Endothelial cell of umbilical vein (primary cell): ENCODE measurements at places on chromosomes 2 and 18. TPM values are rescaled to one million over a fixed set of nuclear protein-coding genes. Genes with fewer than 3 reads are reported as not detected.

Gene PLGLB2
- polyA plus RNA-seq = 0.68 and 0.98 TPM in 2 replicates

Gene PNKD
- polyA plus RNA-seq = 88.3 and 98.9 TPM in 2 replicates

Gene LIMS3
- 12.3 and 13.5 TPM in 2 replicates for polyA plus RNA-seq

GRCh38 chr2:49954059-49954458, 799.7 kb upstream of the FSHR start:
- DNase-seq = no peak

DNA sequence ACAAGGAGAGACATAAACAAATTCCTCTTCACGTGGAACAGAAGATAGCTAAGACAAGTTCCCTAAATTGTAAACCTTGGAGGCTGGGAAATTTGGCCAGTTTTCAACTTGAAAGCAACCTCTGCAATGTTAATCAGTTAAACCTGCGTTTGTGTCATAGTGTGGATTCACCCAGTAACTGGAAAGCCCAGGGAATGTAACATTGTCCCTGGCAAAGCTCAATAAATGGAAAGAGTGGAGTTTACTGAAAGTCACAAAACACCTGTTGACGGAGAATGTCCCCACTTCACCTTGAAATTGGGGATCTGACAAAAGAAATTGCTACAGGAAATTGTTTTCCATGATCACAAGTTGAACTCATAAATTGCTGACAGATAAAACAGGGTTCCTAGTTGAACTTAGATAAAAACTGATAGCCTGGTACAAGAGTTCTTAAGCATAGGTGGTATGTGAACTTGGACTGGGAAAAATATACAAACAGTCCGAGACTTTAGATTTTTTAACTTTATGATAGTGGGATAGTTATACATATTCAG, 15.0 kb upstream of the ME2 start:
- no peak for DNase-seq

Gene PRKAG3
- polyA plus RNA-seq = not detected in 2 replicates

Gene LOXL3
- polyA plus RNA-seq = 1.1 and 1.3 TPM in 2 replicates

GRCh38 chr2:28341208-28341891, 51.3 kb upstream of the FOSL2 start:
- DNase-seq = no peak

DNA sequence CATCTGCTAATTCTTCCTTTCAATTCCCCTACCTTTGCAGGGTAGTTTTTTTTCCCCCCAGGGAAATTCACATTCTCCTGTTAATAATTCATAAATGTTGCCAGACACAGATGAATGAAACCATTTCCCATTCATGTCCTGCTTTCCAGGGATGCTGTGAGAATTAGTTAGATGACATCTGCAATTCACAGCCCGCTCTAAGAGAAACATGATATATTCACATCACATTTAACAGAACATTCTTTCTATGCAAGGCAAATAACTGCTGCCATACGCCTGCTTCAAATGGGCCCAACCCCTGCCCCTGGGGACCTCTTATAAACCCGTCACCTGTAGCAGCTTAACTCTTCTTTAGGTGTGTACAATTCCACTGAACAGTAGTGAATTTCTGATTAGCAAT, 110.6 kb upstream of the CTAGE1 start:
- no peak for DNase-seq
